ENCODE measurements at places on chromosomes 6 and 20. TPM values are rescaled to one million over a fixed set of nuclear protein-coding genes. Genes with fewer than 3 reads are reported as not detected.

BANF2 gene
- total RNA-seq, result not detected

BMP7 gene
- total RNA-seq, result 0.96 TPM

GRCh38 chr6:30149858-30150550 lies 11.0 kb downstream of the TRIM10 start:
- no peak for DNase-seq

BPIFB2 gene
- total RNA-seq, result not detected

SYNE1 gene
- 40.0 TPM for total RNA-seq

Data from RPMI7951 (cell line).